Foreskin keratinocyte (primary cell): ENCODE measurements at places on chromosomes 3 and 15.

- peak; percentile 91 for DNase-seq
Measured at GRCh38 chr3:142808103-142808917, 80.6 kb downstream of the PCOLCE2 start.

GRCh38 chr3:14806641-14807263 lies 12.0 kb upstream of the FGD5 start:
- peak; percentile 10 for DNase-seq

GRCh38 chr3:101124125-101124524 lies 130.9 kb upstream of the ABI3BP start:
- DNase-seq: no peak

- DNase-seq: no peak
Measured at GRCh38 chr3:57939775-57940174, 68.4 kb upstream of the FLNB start.

DNA sequence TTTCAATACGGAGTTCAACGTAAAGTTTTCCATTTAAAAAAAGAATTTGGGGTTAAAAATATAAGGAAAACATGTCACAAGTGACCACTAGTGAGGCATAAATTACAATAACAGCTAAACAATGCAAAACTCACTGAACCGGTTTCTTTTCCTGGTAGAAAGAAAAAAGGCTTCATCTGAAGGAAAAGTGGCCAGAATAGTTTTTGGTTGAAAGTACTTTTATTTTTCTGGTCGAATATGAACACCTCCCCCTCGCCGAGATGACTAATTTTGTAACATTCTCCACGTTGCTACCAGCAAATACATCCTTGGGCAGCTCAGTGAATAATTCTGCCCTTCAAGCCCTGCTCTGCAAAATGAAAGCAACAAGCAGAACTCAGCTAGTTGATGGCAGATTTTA lies 3.9 kb upstream of the SRGAP3 start:
- DNase-seq: peak; percentile 44

GRCh38 chr3:86792316-86792715 lies 198.6 kb downstream of the VGLL3 start:
- no peak for DNase-seq

GRCh38 chr3:192915304-192915703 lies 2.4 kb downstream of the MB21D2 start:
- peak; percentile 44 for DNase-seq

GRCh38 chr3:196697270-196697669 lies 14.8 kb downstream of the CEP19 start:
- no peak for DNase-seq
